ENCODE measurements at places on chromosomes 12 and 14. TPM values are rescaled to one million over a fixed set of nuclear protein-coding genes. Genes with fewer than 3 reads are reported as not detected.

DNA sequence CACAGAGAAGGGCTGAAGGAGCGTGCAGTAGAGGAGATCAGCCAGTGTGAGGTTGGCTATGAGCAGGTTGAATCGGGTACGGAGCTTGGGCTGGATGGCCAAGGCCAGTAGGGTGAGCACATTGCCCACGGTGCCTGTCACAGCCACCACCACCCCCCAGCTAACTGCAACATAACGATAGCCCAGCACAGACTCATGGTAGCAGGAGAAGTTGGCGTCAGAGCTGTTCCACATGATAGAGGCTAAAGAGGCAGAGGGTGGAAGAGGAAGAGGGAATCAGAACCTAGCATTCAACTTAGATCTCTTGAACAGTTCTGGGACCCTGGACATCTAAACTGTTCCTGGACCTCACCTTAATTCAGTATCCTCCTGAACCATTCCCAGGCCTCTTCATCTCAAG lies 668 bp downstream of the GPR84 start:
- no peak for DNase-seq

The REP15 gene
- 2.3 TPM for total RNA-seq

The ZFC3H1 gene
- 55.5 TPM for total RNA-seq

The KRT77 gene
- not detected for total RNA-seq

The KRT75 gene
- not detected for total RNA-seq

The MLXIP gene
- 65.3 TPM for total RNA-seq

The MIP gene
- total RNA-seq, result not detected

The SYNE3 gene
- total RNA-seq, result 1.9 TPM
